ENCODE measurements at places on chromosomes 4 and X. TPM values are rescaled to one million over a fixed set of nuclear protein-coding genes. Genes with fewer than 3 reads are reported as not detected.

GRCh38 chr4:5615496-5616075 lies 92.8 kb downstream of the EVC2 start:
- no peak for DNase-seq

AMER1 gene
- polyA plus RNA-seq: 7.5 TPM

- peak; percentile 42 for DNase-seq
Observed at GRCh38 chr4:128810331-128810870, 901 bp downstream of the JADE1 start.

DNA sequence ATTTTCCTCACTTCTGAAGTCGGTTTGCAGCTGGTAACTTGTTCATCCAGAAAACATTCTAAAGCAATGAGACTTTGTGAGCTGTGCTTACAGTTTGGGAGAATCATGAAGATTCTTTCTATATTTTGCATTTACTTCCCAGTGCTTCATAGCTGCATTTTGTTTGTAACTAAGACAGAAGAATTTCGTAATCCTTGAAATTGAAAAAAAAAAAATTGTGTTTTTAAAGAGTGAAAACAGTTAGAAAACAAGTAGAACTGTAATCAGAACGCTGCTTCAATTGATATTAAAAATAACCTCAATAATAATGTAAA lies 392.4 kb downstream of the UNC5C start:
- peak; percentile 30 for DNase-seq

DNA sequence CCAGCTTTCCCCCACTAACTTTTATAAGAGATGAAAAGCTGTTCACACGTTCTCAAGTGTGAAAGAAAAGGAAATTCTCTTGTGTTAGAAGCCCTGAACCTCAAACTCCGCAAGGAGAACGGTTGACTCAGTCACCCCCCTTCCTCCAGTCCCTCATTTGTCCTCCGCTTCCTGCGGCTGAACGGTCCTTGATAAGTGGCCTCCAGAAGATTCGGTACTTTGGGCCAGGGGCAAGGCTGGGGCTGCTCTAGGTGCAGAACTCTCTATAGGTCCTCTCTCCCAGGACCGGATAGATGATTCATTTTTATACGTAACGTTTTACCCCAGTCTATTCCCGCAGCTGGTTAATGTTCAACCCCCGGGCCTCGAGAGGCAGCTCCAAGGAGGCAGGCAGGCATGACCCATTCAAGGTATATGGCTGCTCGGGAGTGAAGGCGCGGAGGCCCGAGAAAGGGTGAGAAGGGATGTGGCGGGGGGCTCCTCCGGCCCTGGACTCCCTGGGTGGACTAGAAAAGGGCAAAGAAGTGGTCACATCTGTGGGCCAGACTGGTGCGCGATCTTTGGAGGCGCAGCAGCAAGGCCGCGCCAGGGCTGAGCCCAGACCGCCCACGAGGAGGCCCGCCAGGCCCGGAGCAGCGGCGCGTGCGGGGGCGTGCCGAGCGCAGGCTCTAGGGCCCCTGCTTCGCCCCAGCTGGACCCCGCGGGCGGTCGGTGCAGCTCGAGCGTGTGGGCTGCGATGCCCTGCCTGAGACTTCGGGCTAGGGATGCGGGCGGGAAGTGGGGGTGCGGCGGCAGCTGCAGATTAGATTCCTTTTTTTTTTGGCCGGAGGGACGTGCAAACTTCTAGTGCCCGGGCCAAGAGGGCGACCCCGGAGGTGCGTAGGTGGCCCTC lies 11.7 kb downstream of the PITX2 start:
- DNase-seq: no peak
